ENCODE measurements at places on chromosomes 12 and 14. TPM values are rescaled to one million over a fixed set of nuclear protein-coding genes. Genes with fewer than 3 reads are reported as not detected.
A peak's percentile ranks its signal among the peaks of the same experiment; 100 is the strongest.

GOLGA3 gene
- total RNA-seq = 60.4 TPM

KSR2 gene
- total RNA-seq = 0.17 TPM

BDKRB2 gene
- total RNA-seq = not detected

B4GALNT1 gene
- 2.5 TPM for total RNA-seq

DNA sequence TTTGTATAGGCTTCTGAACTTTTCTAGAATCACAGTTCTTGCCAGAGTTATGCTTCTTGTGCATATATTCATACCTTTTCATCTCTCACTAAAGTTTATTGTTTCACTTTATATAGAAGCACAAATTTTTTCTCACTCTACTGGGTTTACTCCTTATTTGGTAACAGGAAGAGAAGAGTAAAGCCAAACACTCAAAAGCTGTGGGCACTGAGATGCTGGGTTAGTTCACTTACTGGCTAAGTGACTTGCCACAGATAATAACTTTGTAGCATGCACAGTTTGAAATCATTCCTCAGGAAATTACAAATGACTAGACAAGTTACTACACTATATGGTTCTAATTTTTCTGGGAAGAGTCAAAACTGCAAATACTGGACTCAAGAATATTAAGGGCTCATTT is 7.8 kb downstream of the HIGD1C start:
- no peak overlapping the region for H3K4me3 ChIP-seq
- H3K36me3 ChIP-seq = no peaks in the 10 kb centered on the region
- DNase-seq = no peak
- H3K4me1 ChIP-seq = peaks cover 6% of the 10 kb centered on the region
- H3K27ac ChIP-seq = no peak overlapping the region

- no peak overlapping the region for H3K27ac ChIP-seq
- no peaks in the 10 kb centered on the region for H3K27me3 ChIP-seq
- DNase-seq = no peak
Observed at GRCh38 chr12:125053821-125054220, 11.4 kb upstream of the AACS start.

GRCh38 chr14:24605435-24606190 is 3.9 kb downstream of the GZMH start:
- H3K4me1 ChIP-seq = peaks cover 54% of the 10 kb centered on the region
- H3K27me3 ChIP-seq = no peaks in the 10 kb centered on the region
- peak; percentile 76 for DNase-seq
- peak overlapping the region; percentile 97 for H3K27ac ChIP-seq

DNA sequence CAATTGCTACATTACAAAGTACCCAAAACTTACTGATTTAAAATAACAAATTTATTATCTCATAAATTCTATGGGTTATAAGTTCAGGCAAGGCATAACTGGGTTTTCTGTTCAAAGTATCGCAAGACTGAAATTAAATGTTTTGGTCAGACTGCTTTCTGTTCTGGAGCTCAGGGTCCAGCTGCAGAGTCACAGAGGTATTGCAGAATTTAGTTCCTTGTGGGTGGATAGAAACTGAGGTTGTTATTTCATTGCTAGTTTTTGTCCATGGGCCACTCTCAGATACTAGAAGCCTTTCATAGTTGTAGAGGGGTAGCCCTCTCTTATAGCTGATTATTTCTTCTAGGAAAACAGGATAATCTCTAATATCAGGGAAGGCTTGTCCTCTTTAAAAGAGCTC is 467.9 kb downstream of the TRHDE start:
- peaks cover 2% of the 10 kb centered on the region for H3K36me3 ChIP-seq
- no peaks in the 10 kb centered on the region for H3K4me1 ChIP-seq
- H3K27me3 ChIP-seq = no peaks in the 10 kb centered on the region
- H3K27ac ChIP-seq = no peak overlapping the region
- no peak overlapping the region for H3K4me3 ChIP-seq
- DNase-seq = no peak

DNA sequence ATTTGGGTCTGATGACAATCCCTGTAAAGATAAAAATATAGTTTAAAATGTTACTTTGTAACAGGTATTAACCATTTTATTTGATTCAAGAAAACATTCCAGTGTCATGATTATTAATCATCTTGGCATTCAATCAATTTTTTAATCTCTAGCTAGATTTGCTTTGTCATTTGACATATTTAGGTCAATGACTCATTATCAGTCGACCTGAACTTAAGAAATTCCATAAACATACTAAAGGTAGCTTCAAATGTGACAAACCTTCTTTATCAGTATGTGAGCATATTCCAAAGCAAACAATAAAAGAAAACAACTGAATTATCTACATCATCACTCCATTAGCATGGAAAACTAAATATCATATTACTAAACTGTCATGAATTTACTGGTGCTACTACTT is 50.8 kb upstream of the CDKL1 start:
- peaks cover 8% of the 10 kb centered on the region for H3K36me3 ChIP-seq
- H3K4me1 ChIP-seq = no peaks in the 10 kb centered on the region
- no peak overlapping the region for H3K27ac ChIP-seq

- DNase-seq = no peak
- H3K27ac ChIP-seq = no peak overlapping the region
- H3K4me1 ChIP-seq = no peaks in the 10 kb centered on the region
- no peaks in the 10 kb centered on the region for H3K36me3 ChIP-seq
Observed at GRCh38 chr12:3292677-3293412, 198.2 kb upstream of the PRMT8 start.
